ENCODE measurements at places on chromosomes 7 and 10. TPM values are rescaled to one million over a fixed set of nuclear protein-coding genes. Genes with fewer than 3 reads are reported as not detected.

CYP2C9 gene
- not detected for total RNA-seq

TMEM273 gene
- total RNA-seq: 0.59 TPM

ZNF777 gene
- total RNA-seq: 7.6 TPM

TAC1 gene
- not detected for total RNA-seq

ST7 gene
- 19.9 TPM for total RNA-seq

MGAM2 gene
- total RNA-seq: not detected

SH2D4B gene
- not detected for total RNA-seq

MMRN2 gene
- 1.1 TPM for total RNA-seq

ALOX5 gene
- not detected for total RNA-seq

ZNF33A gene
- total RNA-seq: 26.1 TPM

CTTNBP2 gene
- total RNA-seq: 2.9 TPM

CFAP69 gene
- total RNA-seq: 5.4 TPM

JCAD gene
- total RNA-seq: 47.0 TPM

CYP2E1 gene
- 1.8 TPM for total RNA-seq

STX1A gene
- total RNA-seq: 15.9 TPM

CARD11 gene
- not detected for total RNA-seq

SYT15B gene
- total RNA-seq: under 0.01 TPM

CALHM3 gene
- not detected for total RNA-seq

ERVW-1 gene
- not detected for total RNA-seq

ZNF467 gene
- total RNA-seq: not detected

OR2A5 gene
- total RNA-seq: not detected

NEBL gene
- under 0.01 TPM for total RNA-seq

MKX gene
- total RNA-seq: 15.3 TPM

GTPBP10 gene
- total RNA-seq: 21.0 TPM

UTF1 gene
- not detected for total RNA-seq

RELN gene
- 0.36 TPM for total RNA-seq

CTNNA3 gene
- not detected for total RNA-seq

CYP2C8 gene
- 0.29 TPM for total RNA-seq

CYP2W1 gene
- not detected for total RNA-seq

CDK5 gene
- total RNA-seq: 17.0 TPM

CLRN3 gene
- total RNA-seq: not detected

UCN3 gene
- not detected for total RNA-seq

SPAM1 gene
- not detected for total RNA-seq

COL1A2 gene
- 11,912 TPM for total RNA-seq

NAPEPLD gene
- total RNA-seq: 8.5 TPM

PARD3 gene
- 69.2 TPM for total RNA-seq

TMEM225B gene
- total RNA-seq: 0.29 TPM

CFAP70 gene
- 1.2 TPM for total RNA-seq

SPDYE5 gene
- not detected for total RNA-seq

CHN2 gene
- under 0.01 TPM for total RNA-seq

CALU gene
- total RNA-seq: 708 TPM

MRLN gene
- total RNA-seq: not detected

GPR26 gene
- total RNA-seq: not detected

MYO1G gene
- 0.29 TPM for total RNA-seq

All from osteoblast (primary cell).